ENCODE measurements at places on chromosomes 13 and 19.

- DNase-seq, result no peak
These were observed at the start of gene SPRY2 for GRCh38 chr13:80341101-80341755. Gene SPRY2 (minus strand): TSS chr13:80341126. CDS start chr13:80337705, 3,421 bp downstream.

DNA sequence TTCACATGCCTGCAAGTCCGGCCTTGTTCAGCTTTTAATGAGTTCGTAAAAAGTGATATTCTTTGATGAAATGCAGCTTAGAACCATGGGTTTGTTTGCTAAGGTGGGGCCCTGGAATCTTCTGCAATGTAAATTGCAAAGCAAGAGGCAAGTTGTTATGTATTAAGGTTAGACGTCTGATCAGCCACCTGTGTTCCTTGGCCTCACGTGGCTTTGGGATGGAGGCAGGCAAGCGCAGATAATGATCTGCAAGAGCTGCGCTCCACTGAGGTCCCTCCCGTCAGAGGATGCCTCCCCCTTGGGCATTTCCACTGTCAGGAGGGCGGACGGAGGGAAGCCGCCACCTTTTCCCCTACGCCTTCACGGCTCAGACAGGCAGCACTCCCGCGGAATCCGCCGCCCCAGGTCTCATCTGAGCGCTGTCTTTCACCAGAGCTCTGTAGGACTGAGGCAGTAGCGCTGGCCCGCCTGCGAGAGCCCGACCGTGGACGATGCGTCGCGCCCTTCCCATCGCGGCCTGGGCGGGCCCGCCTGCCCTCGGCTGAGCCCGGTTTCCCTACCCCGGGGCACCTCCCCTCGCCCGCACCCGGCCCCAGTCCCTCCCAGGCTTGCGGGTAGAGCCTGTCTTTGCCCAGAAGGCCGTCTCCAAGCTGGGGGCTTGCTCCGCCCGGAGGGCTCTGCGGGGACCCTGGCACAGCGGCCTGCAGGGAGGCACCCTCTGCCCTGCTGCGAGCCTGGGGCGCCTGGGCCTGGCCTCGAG, 110.9 kb downstream of the CRYL1 start:
- no peak for DNase-seq

GRCh38 chr19:50515168-50515561, 1.5 kb upstream of the ASPDH start:
- DNase-seq, result no peak

GRCh38 chr13:112675366-112675756, 14.5 kb upstream of the ATP11A start:
- no peak for DNase-seq

- DNase-seq, result no peak
These were observed 4.0 kb downstream of the DDX39A start for GRCh38 chr19:14414926-14415690.

- DNase-seq, result no peak
These were observed 6.0 kb downstream of the FAM187B start for GRCh38 chr19:35222373-35223015.

- DNase-seq, result no peak
These were observed 176.0 kb upstream of the TSC22D1 start for GRCh38 chr13:44752164-44752563.

GRCh38 chr13:113581871-113582270, 2.7 kb upstream of the TFDP1 start:
- no peak for DNase-seq

- no peak for DNase-seq
These were observed 67.8 kb downstream of the RXFP2 start for GRCh38 chr13:31807090-31807541.

DNA sequence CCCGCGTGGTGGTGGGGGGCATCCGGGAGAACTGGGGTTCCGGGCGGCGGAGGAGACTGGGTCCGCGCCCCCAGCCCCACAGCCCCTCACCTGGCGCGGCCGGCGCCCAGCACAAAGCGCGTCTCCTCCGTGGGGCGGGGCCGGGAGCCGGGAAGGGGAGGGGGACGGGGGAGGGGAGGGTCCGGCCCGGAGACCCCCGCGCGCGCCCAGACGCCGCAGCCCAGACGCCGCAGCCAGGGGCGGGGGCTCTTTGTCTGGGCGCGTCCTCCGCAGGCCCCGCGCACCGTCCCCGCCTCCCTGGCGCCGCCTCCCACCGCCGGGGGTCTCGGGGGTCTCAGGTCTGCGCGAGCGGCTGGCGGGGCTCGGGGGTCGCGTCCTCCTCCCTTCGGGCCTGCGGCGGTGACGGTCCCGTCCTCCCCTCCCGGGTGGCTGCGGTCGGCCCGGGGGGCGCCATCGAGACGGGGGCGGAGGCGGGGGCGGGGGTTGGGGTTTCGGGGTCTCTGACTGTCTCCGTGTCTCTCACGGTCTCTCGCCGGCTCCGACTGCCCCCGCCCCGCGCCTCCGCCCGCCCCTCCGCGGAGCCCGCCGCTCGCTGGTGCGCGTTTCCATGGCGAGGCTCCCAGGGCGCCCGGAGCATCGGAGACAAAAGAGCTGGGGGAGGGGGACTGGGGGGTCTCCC, at the start of gene PLPPR3:
PLPPR3 (minus strand) TSS at position 131 of the 679 bp plus-strand sequence. CDS start 396 bp downstream, outside the sequence.
- no peak for DNase-seq

- no peak for DNase-seq
These were observed 1.0 kb downstream of the ZNF253 start for GRCh38 chr19:19866611-19867248.

GRCh38 chr19:31674503-31675192, 325.4 kb upstream of the TSHZ3 start:
- no peak for DNase-seq

- DNase-seq, result no peak
These were observed 756.7 kb upstream of the ARGLU1 start for GRCh38 chr13:107324416-107325204.

GRCh38 chr13:95253033-95253432, 48.2 kb downstream of the ABCC4 start:
- no peak for DNase-seq

DNA sequence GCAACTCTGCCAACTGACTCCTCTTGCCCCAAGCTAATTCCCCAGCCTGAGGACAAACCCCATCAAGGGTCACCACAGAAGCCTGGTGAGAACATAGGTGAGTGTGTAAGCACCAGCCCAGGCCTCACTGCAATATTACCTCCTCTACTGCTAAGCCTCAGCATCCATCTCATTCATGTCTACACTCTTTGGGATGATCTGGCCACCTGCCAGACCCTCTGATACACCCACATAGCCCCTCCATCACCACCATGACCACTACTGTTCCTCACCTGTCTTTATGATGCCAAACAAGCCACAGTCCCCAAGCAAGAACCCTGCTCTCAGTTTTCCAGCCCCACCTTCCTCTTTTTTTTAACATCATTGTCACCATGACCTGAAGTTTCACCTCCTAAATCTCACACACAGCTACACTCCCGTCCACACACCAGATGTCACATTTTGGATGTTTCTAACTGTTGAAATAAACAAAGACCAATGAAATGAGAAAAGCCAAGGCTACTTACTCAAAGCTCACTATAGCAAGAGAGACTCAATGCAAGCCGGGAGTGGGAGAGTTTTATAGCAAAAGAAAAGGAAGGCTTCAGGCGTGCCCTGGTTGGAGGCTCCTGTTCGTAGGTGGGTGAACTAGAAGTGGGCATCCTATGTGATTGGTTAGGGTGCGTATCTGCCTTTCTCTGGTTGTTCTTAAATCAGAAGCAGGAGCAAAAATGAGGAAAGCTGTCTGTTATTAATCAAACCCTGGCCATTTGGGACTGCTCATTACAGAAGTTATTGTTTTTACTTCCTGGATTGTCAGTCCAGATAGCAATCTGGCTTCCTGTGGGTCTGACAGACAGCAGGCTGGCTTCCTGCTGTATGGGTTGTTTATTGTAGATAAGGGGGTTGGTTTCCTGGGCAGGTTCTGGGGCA, 2.0 kb downstream of the ZNF792 start:
- no peak for DNase-seq

DNA sequence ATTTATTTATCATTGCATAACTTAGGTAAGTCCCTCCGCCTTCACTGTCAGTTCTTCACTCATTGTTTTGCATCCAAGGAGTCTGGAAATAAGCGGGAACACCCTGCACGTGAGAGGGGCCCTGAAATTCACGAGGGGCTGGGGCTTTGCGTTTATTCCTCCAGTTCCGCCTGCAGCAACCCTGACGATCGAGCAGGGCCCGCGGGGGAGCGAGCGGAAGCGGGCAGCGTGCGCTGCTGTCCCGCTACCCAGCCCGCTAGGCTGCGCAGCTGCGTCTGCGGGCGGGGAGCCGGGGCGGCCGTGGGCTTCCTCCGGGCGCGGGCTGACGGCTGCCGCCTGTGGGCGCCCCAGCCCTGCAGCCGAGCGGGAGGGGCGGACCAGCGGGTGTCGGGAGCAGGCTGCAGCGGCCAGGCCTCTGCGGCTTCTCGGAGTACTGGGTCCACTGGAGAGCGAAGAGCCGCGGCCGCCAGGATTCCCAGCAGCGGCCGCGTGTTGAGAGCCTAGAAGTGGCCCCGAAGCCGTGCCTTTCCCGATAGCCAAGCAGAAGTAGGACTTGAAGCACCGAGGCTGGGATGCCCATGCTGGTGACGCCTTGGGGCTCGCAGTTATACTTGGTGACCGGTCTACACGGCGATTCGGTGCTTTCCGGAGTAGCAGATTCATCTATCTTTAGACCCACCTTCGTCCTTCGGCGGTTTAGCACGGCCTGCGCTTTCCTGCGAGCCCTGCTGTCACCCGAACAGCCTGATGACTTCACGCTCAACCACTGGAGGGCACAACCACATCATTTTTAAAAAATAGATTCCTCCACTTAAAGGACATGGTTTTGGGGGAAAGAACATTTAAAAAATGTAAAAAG, 32.9 kb upstream of the SACS start:
- peak; percentile 51 for DNase-seq

- no peak for DNase-seq
These were observed 59.2 kb upstream of the MEDAG start for GRCh38 chr13:30846866-30847265.

DNA sequence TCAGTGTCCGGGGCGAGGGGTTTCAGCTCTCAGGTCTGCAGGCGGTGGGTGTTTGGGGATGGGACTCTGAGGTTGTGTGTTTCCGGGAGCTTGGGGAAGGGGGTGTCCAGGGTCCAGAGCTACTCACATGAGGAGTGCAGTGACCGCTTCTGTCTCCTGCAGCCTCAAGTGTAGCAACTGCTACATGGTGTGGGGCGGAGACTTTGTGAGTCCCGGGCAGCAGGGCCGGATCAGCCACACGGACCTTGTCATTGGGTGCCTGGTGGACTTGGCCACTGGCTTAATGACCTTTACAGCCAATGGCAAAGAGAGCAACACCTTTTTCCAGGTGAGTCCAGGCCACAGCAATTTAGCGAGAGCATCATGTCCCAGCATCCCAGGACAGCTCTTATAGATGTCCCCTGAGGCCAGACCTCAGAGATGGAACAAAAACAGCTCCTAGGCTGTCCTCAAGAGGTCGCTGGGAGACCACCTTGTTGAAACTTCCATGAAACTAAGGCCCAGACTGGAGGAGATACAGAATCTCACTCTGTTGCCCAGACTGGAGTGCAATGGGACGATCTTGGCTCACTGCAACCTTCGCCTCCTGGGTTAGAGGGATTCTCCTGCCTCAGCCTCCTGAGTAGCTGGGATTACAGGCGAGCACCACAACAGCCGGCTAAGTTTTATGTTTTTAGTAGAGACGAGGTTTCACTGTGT, 44.9 kb downstream of the RYR1 start:
- no peak for DNase-seq

GRCh38 chr19:49951806-49952478, 9.0 kb downstream of the SIGLEC11 start:
- no peak for DNase-seq

DNA sequence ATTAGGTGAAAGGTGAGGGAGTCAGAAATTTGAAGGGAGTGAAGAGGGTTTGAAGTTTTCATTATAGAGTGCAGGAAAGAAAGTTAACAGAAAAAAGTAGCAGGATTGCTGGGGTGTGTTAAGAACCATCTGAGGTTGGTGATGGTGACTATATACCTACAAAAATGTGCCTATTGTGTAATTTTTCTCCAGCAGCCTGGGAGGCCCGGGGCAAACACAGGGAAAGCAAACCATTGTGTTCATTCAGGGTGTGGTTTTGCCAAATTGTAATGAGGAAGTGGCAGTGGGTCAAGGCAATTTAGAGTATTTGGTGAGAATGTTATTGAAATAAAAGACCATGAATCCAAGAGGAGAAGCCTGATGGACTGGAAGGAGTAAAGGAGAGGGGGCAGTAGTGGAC, 8.2 kb upstream of the SUCLA2 start:
- DNase-seq, result no peak

- no peak for DNase-seq
These were observed 4.4 kb downstream of the LILRB4 start for GRCh38 chr19:54667217-54667616.

DNA sequence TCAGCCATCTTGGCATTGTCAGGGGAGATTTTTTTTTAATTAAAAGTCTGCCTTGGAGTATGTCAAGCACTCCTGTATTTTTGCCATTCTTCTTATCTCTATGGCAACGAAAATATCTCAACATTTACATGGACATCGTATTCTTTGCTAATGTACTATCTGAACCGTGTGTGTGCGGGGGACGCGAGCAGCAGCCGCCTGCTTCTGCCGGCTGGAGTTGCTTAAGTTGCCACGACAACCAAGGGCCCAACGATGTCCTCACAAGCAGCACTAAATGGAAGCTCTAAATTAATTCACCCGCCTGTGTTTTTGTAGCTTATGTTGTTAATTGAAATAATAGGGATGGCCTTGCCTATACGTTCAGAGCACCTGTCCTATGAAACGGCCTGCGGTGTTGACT, 309.5 kb downstream of the TEX29 start:
- DNase-seq, result no peak

- no peak for DNase-seq
These were observed 50.6 kb downstream of the HSPH1 start for GRCh38 chr13:31111136-31111535.

DNA sequence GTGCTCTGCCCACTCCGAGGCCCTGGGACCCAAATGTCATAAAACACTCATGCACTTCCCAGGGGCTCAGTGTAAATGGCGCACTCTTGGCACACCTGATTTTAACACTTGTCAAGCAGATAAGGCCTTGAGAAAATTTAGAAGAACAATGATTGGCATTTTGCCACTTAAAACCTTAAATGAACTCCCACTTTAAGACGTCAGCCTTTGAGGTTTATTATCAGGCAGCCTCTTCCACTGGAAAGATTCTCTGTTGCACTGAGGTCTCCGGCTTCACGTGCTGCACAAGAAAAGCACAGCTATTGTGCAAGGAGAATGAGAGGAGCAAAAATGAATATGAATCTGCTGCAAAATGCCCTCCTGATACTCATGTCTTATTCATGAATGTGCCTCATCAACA, 38.5 kb upstream of the ATP11A start:
- DNase-seq, result no peak

Data from stimulated activated CD8-positive, alpha-beta memory T cell treated with anti-CD3 and anti-CD28 coated beads, Interleukin-4, amount 100 ng/mL, for 24 hours (primary cell).